GM23338 (cell line): ENCODE measurements at places on chromosomes 7 and 10.

DNA sequence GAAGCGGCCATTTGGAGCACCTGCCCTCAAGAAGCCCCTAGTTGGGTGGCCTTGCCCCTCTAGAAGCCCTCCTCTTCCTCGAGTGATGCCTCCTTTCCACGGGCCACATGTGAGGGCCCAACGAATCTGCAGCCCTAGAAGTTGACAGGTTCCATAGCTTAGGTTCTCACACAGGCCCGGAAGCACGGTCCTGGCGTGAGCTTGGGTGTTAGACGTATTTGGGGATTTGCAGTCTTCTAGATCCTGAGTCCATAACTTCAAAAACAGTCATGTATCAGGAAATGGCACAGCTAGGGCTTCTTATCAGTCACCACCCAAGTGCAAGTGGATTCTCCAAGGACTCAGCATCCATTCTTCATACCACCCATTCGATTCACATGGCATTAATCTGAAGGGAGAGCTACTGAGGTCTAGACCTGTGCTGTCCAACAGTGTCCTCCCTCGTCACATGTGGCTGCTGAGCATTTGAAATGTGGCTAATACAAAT is 477 bp upstream of the FBXW4 start:
- peak overlapping the region; percentile 82 for H3K4me3 ChIP-seq
- no peaks in the 10 kb centered on the region for H3K36me3 ChIP-seq
- H3K27me3 ChIP-seq, result no peaks in the 10 kb centered on the region
- no peak for DNase-seq
- H3K4me1 ChIP-seq, result peaks cover 18% of the 10 kb centered on the region; the same call in 1 of the 2 replicates

GRCh38 chr7:35519971-35520809 is 174.7 kb downstream of the HERPUD2 start:
- no peak overlapping the region for H3K27ac ChIP-seq
- H3K27me3 ChIP-seq, result no peaks in the 10 kb centered on the region
- H3K4me1 ChIP-seq, result no peaks in the 10 kb centered on the region
- no peaks in the 10 kb centered on the region for H3K36me3 ChIP-seq
- DNase-seq, result peak; percentile 87

DNA sequence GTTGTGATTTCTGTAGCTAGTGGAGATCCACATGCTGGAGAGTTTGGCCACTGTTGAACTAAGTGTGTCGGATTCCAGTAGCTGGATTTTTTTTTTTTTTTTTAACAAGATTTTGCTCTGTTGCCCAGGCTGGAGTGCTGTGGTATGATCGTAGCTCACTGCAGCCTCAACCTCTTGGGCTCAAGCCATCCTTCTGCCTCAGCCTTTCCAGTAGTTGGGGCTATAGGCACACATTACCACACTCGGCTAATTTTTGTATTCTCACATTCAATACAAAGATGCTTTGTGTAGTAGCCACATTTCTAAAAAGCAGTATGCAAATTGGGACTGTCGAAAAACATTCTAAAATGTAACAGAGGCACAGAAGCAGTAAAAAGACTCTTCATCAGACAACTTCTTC is 63.5 kb downstream of the RABGEF1 start:
- H3K27ac ChIP-seq, result no peak overlapping the region
- peaks cover 8% of the 10 kb centered on the region for H3K36me3 ChIP-seq
- no peak for DNase-seq
- no peaks in the 10 kb centered on the region for H3K4me1 ChIP-seq
- H3K4me3 ChIP-seq, result no peak overlapping the region

- H3K27me3 ChIP-seq, result no peaks in the 10 kb centered on the region
- DNase-seq, result peak; percentile 74
- H3K4me3 ChIP-seq, result no peak overlapping the region
These were observed 197.1 kb downstream of the PHTF2 start for GRCh38 chr7:77995717-77996116.

GRCh38 chr7:155741082-155741481 is 71.2 kb downstream of the SHH start:
- peaks cover 18% of the 10 kb centered on the region for H3K4me1 ChIP-seq
- no peaks in the 10 kb centered on the region for H3K27me3 ChIP-seq
- peaks cover 23% of the 10 kb centered on the region for H3K36me3 ChIP-seq

- peaks cover 29% of the 10 kb centered on the region for H3K4me1 ChIP-seq
- H3K36me3 ChIP-seq, result peaks cover 18% of the 10 kb centered on the region; the same call in 1 of the 2 replicates
- H3K27me3 ChIP-seq, result no peaks in the 10 kb centered on the region
- DNase-seq, result no peak
These were observed 233.2 kb upstream of the PRKCQ start for GRCh38 chr10:6813306-6813705.

DNA sequence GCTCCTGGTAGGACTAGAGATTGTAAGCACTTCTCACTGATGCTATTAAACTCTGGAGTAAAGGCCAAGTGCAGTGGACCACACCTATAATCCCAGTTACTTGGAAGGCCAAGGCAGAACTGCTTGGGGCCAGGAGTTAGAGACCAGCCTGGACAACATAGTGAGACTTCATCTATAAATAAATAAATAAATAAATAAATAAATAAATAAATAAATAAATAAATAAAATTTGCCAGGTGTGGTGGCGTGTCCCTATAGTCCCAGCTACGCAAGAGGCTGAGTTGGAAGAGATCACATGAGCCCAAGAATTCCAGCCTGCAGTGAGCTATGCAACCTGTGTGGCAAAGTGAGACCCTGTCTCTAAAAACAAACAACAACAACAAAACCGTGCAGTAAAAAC is 1475.7 kb downstream of the REEP3 start:
- H3K36me3 ChIP-seq, result no peaks in the 10 kb centered on the region
- H3K4me3 ChIP-seq, result no peak overlapping the region
- no peaks in the 10 kb centered on the region for H3K4me1 ChIP-seq
- H3K27me3 ChIP-seq, result no peaks in the 10 kb centered on the region
